ENCODE measurements at places on chromosomes 11 and 22.

DNA sequence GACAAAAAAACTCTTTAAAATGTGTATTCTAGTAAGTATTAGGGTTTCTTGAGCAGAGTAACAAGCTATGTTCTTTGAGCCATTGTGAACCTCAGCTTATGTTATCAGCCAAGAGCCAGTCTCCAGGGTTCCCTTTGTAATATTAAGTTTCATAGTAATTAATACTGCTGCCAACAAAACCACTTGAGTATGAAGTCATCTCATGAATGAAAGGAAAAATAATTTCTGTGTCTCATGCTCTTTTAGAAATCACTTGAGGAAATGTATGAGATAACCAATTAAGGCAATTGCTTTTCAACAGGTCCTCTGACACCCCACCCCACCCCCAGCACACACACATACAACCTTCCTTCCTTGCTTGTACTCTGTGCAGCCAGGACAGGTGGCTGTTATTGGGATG is 59.9 kb downstream of the BBOX1 start:
- DNase-seq, result no peak

DNA sequence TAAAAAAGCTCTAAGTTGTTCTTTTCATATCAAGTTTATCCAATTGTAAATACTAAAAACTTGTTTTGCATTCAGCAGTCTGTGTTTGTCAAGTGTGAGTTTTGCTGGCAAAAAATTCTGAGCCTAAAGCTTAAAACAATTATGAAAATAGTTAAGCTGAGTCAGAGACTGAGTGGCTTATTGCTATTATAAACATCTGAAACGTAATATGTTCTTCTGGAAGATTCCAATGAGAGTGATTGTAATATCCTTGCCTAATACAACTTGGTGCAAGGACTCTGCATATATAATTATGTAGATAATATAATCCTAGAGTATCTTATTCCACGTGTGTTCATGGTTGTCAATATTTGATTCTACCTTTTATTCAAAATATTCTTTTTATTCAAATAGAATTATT is 14.1 kb upstream of the NUP50 start:
- DNase-seq, result peak; percentile 12

- peak; percentile 25 for DNase-seq
These were observed at the start of gene DNAJB13 for GRCh38 chr11:73950869-73951710. TSS of gene DNAJB13 (plus strand) at chr11:73951026. CDS start at chr11:73951070, 44 bp downstream.

DNA sequence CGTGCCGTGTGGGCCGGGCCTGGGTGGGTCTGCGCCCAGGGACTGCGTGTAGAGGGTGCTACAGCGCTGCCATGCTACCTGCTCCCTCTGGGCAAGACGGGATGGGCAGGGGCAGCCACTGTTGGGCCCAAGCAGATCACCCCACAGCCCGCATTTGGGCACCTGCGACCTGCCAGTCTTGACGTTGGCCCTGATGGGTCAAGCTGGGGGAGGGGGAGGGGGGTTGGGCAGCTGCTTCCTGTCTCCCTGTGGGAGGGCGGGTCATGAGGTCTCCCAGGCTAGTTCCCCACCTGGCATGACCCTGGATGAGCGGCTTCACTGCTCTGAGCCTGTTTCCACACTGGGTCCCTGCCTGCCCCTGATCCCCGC is 2.8 kb upstream of the RPS19BP1 start:
- no peak for DNase-seq

DNA sequence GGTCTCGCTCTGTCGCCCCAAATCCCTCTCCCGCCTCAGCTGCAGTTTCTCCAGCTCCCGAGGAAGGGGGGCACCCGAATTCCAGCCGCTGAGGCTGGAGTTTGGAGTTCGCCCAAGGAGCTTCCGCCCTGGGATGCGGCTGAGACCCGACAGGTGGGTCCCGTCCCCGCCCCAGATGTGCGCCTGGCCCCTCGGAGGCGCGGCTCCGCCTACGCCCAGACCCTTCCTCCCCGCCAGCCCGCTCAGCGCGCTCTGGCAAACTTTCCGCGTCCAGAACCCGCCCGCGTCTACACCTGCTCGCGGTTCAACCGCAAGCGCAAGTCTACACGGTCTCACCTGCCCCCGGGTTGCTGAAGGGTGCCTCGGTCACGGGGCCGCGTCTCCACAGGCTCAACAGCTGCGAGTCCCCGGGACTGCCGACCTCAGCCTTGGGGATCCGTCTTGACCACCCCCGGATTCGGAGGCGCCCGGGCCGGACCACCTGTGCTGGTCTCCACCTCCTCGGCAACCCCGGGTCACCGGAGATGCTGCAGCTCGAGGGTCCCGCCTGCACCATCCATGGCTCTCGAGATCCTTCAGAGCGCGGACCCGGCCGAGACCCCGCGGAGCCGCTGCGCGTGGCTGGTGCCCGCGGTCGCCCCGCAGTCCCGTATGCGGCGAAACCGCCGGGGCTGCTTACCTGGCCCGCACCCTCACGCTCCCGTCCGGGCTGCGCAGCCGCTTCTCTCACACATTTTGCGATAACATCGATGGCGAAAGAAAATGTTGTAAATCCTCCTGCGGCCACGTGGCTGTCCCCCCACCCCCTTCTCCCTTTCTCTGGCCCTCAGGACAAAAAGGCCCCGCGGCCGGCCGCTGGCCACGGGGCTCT is 63.6 kb downstream of the NFAM1 start:
- DNase-seq, result no peak

GRCh38 chr11:134862587-134863195 is 450.6 kb upstream of the B3GAT1 start:
- DNase-seq, result no peak

DNA sequence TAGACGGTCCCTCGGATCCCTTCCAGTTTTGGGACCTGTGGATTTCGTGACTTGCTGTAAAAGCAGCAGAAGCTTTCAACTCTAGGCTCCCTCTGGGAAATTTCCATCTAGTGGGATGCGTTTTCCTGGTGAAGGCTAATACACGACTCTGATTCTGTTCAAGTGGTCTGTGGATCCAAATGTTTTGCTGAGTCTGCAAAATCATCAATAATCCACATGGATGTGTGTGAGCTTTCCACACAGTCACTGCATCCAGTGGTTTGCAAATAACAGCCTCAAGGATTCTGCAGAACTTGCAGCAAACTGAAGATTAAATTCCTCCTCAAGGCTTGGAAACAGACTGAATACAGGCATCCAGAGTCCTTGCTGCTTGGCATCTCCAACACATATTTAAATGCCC is 12.2 kb upstream of the DDB2 start:
- DNase-seq, result no peak

DNA sequence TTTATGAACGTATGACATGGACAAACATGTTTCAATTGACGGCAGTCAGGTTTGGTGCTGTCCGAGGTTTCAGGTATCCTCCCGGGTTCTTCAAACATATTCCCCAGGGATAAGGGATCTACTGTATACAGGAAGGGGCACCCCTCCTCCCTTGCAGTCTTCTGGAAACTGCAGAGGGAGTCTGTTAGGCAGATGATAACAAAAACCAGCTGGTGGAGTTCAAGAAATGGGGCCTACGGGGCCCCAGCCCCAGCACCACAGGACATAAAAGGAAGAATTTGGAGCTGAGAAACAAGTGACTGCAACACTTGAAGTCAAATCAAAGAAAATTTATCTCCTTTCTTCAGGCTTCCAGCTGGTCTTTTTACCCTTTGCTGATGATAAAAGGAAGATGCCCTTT is 32.1 kb downstream of the SNU13 start:
- peak; percentile 9 for DNase-seq

- no peak for DNase-seq
These were observed 174.8 kb downstream of the C11orf91 start for GRCh38 chr11:33525789-33526188.

DNA sequence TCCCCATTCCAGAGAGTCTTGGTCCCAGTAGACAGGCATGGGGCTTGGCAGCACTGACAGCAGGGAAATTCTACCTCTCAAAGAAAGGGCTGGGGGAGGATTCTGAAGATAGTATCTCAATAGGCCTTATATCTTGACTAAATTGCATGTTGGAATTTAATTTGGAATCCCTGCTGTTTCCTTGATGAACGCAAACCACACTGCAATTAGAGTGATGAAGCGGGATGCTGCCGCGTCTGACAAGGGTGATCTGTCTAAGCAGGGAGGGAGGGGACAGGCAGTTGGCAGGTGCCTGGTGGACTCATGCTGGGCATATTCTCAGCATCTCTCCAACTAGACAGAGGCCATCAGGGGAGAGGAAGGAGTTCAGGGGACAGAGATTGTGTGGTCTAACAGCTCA is 48.4 kb downstream of the COMMD9 start:
- DNase-seq, result no peak

DNA sequence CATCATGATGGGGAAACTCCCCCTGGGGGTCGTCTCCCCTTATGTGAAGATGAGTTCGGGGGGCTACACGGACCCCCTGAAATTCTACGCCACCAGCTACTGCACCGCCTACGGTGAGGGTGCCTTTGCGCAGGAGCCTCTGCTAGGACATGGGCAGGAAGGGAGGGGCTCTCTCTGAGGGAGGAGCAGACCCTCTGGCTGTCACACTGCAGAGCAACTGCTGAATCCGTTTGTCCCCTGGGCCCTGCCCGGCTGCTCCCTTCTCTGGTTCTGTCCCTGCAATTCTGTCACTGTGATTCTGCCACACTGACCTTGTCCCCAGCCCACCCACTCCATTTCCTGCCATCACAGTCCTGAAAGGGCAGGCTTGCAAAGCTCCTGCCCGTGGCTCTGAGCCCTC is 26.7 kb upstream of the LRRC10B start:
- no peak for DNase-seq

DNA sequence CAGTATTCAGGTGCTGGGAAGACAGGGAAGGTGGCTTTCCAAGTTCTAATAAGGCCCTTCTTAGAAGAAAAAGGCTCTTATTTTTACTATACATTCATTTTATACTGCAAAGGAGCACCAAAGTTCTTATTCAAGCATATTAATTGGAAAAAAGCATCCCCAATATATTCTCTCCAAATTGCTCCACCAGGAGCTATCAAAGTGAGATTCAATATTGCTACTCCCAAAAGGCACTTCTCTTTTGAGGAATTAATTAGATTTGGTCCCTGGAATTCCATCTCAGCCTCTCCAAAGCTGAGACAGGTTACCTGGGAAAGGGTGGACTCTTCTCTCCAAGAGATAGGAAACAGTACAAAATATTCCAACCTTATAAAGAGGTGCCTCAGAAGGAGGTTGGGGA is 134.1 kb downstream of the LARGE1 start:
- no peak for DNase-seq

DNA sequence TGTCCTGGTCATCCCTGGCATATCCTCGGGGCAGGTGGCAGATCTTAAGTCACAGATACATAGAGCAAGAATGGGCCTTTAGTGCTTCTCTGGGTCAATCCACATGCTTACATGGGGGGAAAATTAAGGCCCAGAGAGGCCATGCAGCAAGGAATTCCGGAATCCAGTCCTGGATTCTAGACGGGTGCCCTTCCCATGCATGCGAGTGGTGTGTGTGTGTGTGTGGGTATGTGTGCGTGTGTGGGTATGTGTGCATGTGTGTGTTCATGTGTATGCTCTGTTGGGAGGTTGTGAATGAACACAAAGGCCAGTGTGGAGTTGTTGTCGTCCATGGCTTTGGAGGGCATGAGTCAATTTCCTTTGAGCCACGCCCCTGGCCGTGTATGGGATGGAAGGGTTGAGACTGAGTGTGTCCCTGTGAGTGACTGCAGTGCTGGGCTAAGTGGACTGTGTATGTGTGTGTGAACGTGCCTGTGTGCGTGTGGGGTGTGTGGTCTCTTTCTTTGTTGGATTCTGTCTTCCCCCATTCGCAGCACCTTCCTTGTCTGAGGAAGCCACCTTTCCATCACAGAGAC is 33.4 kb upstream of the EIF3D start:
- DNase-seq, result no peak

DNA sequence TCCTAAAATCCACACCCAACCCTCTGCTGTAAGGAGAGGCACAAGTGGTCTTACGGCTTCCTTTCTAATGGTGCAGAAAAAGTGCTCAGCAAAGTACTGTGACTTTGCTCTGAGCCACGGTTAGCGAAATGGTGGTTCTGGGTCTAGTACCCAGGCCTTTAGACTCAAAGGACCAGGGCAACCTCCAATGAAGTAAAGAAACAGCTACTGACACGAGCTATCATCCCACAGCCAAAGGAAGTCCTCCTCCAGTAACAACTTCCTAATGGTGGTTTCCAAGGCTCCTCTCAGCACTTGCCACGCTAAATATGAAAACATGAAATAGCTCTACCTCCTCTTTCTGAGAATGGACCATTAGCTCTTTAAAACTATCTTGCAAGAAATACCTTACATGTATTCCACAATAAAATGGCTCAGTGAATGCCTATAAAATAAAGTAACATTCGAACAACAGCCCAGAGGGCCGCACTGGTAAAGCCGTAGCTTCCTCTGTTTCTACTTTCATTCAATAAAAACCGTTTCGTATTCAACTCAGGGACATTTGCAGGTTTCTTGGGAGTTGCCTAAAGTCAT is 122.4 kb downstream of the ETS1 start:
- no peak for DNase-seq

GRCh38 chr11:45641961-45642360 is 23.5 kb downstream of the CHST1 start:
- DNase-seq, result no peak

GRCh38 chr11:104812103-104812788 is 86.0 kb downstream of the CASP12 start:
- DNase-seq, result no peak

DNA sequence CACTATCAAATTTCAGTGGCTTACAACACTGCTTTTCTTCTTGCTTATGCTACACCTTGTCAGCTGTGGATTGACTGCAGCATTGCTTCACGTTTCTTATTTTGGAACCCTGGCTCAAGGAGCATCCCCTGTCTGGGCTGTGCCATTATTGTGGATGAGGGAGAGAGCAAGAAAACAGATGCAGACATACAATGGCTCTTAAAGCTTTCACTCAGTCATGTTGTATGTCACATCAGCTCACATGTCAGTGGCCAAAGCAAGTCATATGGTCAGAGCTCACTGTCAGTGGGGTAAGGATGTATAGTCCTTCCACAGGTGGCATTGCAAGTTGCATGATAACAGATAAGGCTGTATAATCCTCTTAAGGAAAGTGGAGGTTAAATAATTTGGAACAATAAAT is 10.0 kb downstream of the ARHGEF12 start:
- no peak for DNase-seq

GRCh38 chr11:70049045-70049444 is 29.1 kb upstream of the ANO1 start:
- DNase-seq, result no peak

DNA sequence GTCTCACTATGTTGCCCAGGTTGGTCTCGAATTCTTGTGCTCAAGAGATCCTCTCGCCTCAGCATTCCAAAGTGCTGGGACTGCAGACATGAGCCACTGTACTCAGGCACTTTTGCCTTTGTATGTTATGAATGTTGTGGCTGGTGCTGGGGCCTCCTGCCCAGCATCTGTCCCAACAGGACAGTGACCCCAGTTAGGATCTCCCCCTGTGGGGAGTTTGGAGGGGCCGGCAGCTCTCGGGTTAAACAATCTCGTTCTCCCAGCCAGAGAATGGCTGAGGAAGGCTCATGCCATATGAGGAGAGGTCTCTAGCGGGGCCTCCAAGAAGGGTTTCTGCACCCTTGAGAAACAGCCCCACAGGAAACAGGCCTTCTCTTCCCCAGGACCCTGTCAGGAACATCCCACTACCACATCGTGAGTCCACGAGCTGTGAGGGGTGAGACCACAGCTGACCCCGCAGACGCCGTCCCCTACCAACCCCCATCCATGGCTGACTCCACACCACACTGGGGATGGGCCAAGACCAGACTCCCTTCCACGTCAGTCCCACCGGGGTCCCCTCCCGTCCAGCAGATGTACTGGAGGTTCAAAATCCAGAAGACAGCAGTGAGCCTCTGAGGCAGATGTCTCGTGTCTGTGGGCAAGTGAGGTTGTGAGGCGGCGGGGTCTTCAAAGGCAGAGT is 54.1 kb downstream of the SHANK2 start:
- no peak for DNase-seq

Measured in fibroblast of skin of abdomen (primary cell).